ENCODE measurements at places on chromosomes 16 and 17.
A peak's percentile ranks its signal among the peaks of the same experiment; 100 is the strongest.

DNA sequence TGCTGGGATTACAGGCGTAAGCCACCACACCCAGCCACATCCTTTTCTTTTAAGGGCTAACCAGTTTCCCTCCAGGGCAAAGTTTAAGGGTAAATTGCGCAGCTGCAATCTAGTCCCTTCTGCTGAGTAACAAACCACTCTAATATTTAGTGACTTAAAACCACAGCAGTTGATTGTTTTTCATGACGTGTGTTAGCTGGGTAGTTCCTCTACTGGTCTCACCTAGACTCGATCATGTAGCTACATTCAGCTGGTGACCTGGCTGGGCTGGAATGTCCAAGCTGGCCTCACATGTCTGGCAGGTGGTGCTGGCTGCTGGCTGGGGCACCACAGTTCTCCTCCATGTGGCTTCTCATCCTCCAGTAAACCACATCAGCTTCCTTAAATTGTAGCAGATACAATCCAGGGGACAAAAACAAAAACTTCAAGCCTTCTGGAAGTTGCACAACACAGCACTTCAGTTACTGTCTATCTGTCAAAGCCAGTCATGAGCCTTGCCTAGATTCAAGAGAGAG is 75.5 kb downstream of the GPRC5B start:
- no peak for ATAC-seq

DNA sequence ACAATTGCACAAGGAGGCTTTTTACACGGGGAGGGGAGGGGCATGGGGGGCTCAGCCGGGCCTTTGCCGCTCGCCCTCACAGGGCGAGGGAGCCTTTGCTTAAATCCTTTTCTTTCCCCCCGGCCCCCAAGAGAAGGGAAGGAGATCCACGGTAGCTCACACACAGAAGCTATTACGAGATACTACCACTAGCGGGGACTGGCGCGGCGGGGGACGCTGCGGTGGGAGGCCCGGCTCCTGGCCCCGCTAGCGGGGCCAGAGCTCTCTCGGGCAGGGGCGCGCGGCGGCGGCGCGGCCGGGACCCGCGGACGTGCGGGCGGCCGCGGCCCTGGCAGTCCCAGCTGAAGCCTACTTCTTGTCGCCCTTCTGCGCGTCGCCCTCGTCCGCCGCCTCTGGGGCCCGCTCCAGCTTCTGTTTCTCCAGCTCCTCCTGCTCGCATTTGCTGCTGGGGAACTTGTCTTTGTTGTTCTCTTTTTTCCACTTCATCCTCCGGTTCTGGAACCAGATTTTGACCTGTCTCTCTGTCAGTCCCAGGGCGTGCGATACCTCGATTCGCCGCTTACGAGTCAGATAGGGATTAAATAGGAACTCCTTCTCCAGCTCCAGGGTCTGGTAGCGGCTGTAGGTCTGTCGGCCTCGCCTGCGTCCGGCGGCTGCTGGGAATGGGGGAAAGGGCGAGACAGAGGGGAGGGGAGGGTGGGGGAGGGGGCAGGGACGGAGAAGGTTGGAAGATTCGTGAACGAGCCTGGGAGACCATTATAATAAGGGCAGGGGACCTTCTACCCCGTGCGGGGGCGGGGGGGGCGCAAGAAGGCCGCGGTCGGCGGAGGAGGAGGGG is 2.0 kb downstream of the HOXB8 start:
- peak; percentile 60 for ATAC-seq

GRCh38 chr16:85652431-85653221 is 36.1 kb downstream of the GINS2 start:
- ATAC-seq, result peak; percentile 88

DNA sequence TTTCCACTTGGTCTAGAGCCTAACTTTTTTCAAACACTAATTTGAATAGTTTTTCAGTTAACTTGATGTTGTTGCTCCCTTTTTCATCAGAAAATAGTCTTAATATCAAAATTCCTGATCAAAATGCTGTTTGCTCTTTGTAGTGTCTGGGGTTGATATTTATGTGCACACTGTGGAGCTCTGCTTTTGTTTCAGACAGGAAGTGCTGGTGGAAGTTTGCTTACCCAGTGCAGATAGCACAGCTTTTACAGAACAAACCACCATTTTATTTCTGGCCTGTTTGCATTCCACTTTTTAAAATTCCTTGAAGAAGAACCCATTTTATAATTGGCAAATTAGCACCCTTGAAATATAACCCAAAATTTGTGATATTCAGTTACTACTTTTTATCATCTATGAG is 125.4 kb downstream of the MRTFB start:
- ATAC-seq, result no peak

- peak; percentile 78 for ATAC-seq
These were observed 42.0 kb downstream of the IL21R start for GRCh38 chr16:27444015-27444414.

- ATAC-seq, result peak; percentile 89
These were observed 110.8 kb downstream of the C16orf78 start for GRCh38 chr16:49484451-49484849.

GRCh38 chr17:36198831-36199465 is 2.4 kb upstream of the CCL3L1 start:
- no peak for ATAC-seq

- no peak for ATAC-seq
These were observed 26.6 kb upstream of the ATP2C2 start for GRCh38 chr16:84341528-84342295.

All from SK-N-SH treated with all-trans-retinoic acid at 6 μM for 48 hours (cell line).